Hepatocyte (in vitro differentiated cells): ENCODE measurements at places on chromosomes 16 and 17. TPM values are rescaled to one million over a fixed set of nuclear protein-coding genes. Genes with fewer than 3 reads are reported as not detected.

Gene TMC5
- polyA plus RNA-seq = 3.3 and 4.0 TPM in 2 replicates

Gene OTOA
- not detected in 2 replicates for polyA plus RNA-seq

Gene GSG1L
- polyA plus RNA-seq = not detected in 2 replicates

Gene VAT1L
- polyA plus RNA-seq = 5.9 and 7.2 TPM in 2 replicates

Gene GPR179
- polyA plus RNA-seq = 0.19 TPM in 1 of 2 replicates, not detected in the other

Gene FA2H
- polyA plus RNA-seq = 5.9 and 7.8 TPM in 2 replicates

Gene FOXJ1
- 1.1 and 2.2 TPM in 2 replicates for polyA plus RNA-seq

Gene ATP2C2
- polyA plus RNA-seq = 6.8 and 7.2 TPM in 2 replicates

Gene SCARF1
- polyA plus RNA-seq = 1.0 and 2.0 TPM in 2 replicates

Gene C16orf96
- polyA plus RNA-seq = 0.15 TPM in 1 of 2 replicates, not detected in the other

Gene GGT6
- not detected in 2 replicates for polyA plus RNA-seq

Gene SLC2A4
- 0.42 and 0.89 TPM in 2 replicates for polyA plus RNA-seq

Gene PRAC1
- polyA plus RNA-seq = not detected in 2 replicates

Gene NOS2
- 2.5 and 7.9 TPM in 2 replicates for polyA plus RNA-seq

Gene WDR59
- polyA plus RNA-seq = 32.8 and 39.3 TPM in 2 replicates

- peak; percentile 93 for DNase-seq
Measured at GRCh38 chr17:66301864-66302741, at the start of gene PRKCA. TSS of gene PRKCA (plus strand) at chr17:66302613.

GRCh38 chr17:68293490-68294195 lies 2.3 kb downstream of the ARSG start:
- no peak for DNase-seq

- no peak for DNase-seq
Measured at GRCh38 chr16:83717308-83717707, 90.5 kb upstream of the HSBP1 start.

GRCh38 chr16:23950898-23951297 lies 115.1 kb downstream of the PRKCB start:
- no peak for DNase-seq

DNA sequence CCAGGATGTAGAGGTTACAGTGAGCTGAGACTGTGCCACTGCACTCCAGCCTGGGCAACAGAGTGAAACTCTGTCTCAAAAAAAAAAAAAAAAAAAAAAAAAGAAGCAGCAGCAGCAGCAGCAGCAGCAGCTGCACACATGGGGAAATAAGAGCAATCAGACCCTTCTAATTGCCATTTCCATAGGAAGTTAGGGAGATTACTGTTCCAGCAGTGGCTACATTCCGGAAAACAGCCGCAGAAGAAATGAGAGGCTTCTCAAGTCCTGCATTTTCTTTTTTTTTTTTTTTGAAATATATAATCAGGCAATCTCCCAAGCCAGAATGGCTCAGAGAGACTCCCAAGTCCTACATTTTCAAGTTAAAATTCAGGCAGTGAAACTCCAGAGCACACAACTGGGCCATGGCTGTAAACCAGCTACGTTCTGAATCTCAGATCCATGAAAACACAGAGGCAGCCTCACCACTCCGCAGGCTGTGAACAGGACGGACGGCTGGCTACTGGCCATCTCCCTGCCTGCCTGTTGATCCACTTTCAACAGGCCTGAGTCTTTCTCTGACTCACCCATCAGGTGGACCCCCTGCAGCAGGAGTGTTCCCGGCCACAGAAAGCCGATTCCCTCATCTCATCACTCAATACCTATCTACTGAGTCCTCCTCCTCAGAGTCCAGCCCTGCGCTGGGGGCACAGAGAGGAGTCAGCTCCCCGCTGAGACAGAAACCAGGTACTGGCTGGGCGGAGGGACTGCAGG lies 15.0 kb downstream of the TRPV1 start:
- DNase-seq = no peak

- no peak for DNase-seq
Measured at GRCh38 chr16:17244872-17245551, 225.7 kb downstream of the XYLT1 start.

- no peak for DNase-seq
Measured at GRCh38 chr17:48498164-48498850, 32.5 kb downstream of the HOXB1 start.

DNA sequence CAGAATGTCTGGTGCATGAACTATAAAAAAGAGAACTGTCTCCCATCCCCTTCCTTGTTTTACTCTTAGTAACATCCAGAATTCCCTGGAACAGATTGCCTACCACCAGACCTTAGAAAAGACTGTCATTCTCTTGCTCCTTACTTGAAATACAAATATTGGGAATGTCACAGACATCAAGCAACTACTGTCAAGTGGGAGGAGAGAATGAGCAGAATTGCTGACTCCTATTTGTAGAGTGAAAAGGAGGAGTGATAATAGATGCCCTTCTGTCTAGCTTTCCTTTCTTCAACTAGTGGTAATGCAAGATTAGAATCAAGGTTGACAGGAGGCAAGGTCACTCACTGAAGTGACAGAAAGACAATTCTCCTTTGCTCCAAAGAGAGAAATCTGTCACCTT lies 23.9 kb upstream of the NOL11 start:
- DNase-seq = no peak

- no peak for DNase-seq
Measured at GRCh38 chr16:25411396-25412081, 153.9 kb upstream of the ZKSCAN2 start.

- no peak for DNase-seq
Measured at GRCh38 chr16:54564841-54565240, 278.3 kb upstream of the IRX3 start.

GRCh38 chr16:57752203-57752580 lies 16.6 kb downstream of the KATNB1 start:
- DNase-seq = no peak

DNA sequence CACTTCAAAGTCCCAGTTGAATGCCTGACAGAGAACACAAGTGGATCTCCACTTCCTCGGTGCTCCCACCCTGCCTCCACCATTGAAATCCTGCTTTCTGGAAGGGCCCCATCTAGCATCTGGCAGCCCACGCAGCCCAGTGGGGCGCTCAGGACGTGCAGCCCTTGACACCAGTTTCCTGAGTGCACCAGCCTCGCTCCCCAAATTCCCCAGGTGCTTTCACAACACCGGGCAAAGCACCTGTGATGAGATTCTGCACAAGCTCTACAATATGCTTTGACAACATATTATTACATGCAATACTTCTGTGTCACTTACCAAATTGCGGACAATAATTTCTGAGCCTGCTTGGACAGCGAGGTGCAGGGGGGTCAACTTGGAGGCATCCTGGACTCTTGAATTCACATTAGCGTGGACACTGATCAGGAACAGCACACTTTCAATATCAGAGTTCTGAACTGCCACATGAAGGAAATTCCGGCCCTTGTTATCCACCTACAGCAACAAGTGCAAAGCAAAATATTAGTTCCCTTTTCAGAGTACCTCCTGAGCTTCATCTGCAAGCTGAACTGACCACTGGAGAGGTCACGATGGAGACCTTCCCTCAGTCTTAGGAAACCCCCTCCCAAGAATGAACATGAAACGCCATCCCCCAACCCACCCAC lies 33.9 kb downstream of the CYB5D2 start:
- DNase-seq = no peak

GRCh38 chr17:47603830-47604597 lies 45.7 kb upstream of the KPNB1 start:
- no peak for DNase-seq

DNA sequence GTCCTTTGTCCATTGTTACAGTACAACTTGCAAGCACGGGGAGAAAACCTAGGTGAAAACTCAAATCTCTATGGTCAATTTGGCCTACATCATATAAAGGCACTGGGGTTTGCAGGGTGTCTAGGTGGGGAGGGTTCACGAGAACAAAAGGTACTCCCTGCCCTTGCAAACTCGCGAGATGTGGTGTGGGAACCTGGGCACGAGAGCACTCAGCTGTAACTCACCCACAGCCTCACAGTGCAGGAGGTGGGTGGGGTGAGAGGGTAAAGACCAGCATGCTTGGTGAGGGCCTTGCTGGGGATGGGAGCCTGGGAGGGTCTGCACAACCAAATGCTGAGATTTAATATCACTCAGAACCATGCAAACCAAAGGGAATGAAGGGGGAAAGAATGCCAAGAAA lies 18.4 kb upstream of the ZNF594 start:
- DNase-seq = no peak

GRCh38 chr16:57730771-57731730 lies 4.5 kb upstream of the KATNB1 start:
- no peak for DNase-seq

DNA sequence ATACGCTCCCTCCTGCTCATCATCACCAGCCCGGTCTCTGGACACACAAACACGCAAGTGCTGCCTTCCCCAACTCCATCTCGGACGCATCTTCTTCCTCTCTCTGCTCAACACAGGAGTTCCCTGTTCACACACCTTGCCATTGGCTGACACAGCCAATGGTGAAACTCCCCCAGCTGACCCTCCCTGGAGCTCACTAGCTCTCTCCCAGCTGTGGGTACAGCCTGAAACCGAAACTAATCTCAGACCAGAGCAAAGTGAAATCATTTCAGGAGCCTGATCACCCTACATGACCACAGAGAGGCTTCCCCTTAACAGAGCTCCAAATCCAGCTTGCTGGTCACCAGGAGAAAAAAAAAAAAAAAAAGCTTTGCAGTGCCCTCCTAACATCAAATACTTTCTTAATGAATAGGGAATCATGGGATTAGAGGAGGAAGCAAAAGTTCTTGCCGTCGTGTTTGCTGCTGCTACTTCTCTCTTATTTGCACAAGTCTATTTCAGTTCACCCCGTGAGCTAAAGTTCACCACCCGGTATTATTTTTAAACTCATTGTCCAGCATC lies 8.3 kb downstream of the CUEDC1 start:
- peak; percentile 62 for DNase-seq

- no peak for DNase-seq
Measured at GRCh38 chr16:16012144-16012543, 62.7 kb downstream of the ABCC1 start.

DNA sequence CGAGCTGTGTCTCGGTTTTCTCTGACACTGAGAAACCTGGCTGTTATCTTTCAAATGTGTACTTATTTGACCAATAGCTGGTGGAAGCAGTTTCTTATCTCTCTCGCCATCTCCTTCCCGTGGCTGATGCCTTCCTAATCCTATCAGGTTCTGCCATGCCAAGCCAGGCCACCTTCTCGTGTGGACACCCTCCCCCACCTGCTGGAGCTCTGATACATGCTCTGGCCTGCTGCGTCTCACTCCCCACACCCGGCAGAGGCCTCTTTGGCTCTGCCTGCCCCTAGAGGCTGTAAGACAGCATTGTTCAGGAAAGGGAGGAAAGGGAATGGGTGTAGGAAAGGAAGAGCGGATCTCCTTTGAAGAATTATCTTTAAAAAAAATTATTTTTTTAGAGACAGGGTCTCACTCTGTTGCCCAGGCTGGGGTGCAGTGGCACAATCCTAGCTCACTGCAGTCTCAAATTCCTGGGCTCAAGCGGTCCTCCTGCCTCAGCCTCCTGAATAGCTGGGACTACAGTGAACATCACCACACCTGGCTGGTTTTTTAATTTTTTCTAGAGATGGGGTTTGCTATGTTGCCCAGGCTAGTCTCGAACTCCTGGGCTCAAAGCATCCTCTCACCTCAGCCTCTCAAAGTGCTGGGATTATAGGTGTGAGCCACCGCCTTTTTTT lies 7.5 kb upstream of the ARMC5 start:
- DNase-seq = peak; percentile 89
